ENCODE measurements at places on chromosomes 2 and 18.

GRCh38 chr2:104871972-104872865 lies 18.3 kb downstream of the POU3F3 start:
- H3K27me3 ChIP-seq, result peaks cover 62% of the 10 kb centered on the region
- peak; percentile 83 for DNase-seq
- H3K4me3 ChIP-seq, result peak overlapping the region; percentile 90
- H3K4me1 ChIP-seq, result no peaks in the 10 kb centered on the region
- H3K27ac ChIP-seq, result no peak overlapping the region
- H3K36me3 ChIP-seq, result no peaks in the 10 kb centered on the region

DNA sequence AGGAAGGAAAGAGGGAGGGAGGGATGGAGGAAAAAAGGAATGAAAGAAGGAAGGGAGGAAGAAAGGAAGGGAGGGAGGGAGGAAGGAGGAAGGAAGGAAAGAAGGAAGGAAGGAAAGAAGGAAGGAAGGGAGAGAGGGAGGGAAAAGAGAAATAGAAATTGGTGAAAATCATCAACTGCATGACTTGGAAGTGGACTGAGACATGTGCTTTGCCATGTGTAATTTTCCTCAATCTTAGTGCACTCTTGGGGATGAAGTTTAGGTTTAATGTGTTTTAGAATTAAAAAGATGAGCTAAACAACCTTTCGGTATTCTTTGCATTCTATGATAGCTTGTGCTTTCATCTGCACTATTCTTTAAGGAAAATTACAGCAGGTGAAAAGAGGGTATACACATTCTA lies 320.1 kb upstream of the GALNT5 start:
- no peak overlapping the region for H3K27ac ChIP-seq
- no peaks in the 10 kb centered on the region for H3K4me1 ChIP-seq

GRCh38 chr18:55764386-55764785 lies 176.4 kb upstream of the TCF4 start:
- DNase-seq, result no peak
- no peaks in the 10 kb centered on the region for H3K27me3 ChIP-seq
- H3K4me1 ChIP-seq, result peaks cover 12% of the 10 kb centered on the region
- no peaks in the 10 kb centered on the region for H3K36me3 ChIP-seq

GRCh38 chr2:191126386-191127085 lies 24.3 kb downstream of the STAT4 start:
- no peaks in the 10 kb centered on the region for H3K27me3 ChIP-seq
- no peak overlapping the region for H3K4me3 ChIP-seq
- H3K27ac ChIP-seq, result no peak overlapping the region
- H3K36me3 ChIP-seq, result no peaks in the 10 kb centered on the region
- H3K4me1 ChIP-seq, result no peaks in the 10 kb centered on the region

DNA sequence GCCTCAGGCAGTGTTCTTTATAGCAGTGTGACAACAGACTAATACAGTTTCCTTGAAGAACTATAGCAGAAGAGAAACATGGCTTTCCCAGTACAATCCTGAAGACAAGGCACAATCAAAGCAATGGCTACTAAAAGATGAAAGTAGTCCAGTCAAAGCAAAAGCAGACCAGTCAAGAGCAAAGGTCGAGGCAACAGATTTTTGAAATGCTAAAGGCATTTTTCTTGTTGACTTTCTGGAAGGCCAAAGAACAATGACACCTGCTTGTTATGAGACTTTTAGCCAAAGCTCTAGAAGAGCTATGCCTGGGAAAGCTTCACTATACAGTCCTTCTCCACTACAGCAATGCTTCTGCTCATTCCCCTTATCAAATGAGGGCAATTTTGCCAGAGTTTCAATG lies 269.9 kb downstream of the EXOC6B start:
- H3K27me3 ChIP-seq, result no peaks in the 10 kb centered on the region
- H3K4me3 ChIP-seq, result no peak overlapping the region
- H3K4me1 ChIP-seq, result no peaks in the 10 kb centered on the region
- H3K27ac ChIP-seq, result no peak overlapping the region

Measured in H9 (cell line).